Motor neuron (in vitro differentiated cells): ENCODE measurements at places on chromosomes 11 and 22. TPM values are rescaled to one million over a fixed set of nuclear protein-coding genes. Genes with fewer than 3 reads are reported as not detected.

- ATAC-seq = no peak
Measured at GRCh38 chr22:38834991-38835390, 8.8 kb downstream of the NPTXR start.

DNA sequence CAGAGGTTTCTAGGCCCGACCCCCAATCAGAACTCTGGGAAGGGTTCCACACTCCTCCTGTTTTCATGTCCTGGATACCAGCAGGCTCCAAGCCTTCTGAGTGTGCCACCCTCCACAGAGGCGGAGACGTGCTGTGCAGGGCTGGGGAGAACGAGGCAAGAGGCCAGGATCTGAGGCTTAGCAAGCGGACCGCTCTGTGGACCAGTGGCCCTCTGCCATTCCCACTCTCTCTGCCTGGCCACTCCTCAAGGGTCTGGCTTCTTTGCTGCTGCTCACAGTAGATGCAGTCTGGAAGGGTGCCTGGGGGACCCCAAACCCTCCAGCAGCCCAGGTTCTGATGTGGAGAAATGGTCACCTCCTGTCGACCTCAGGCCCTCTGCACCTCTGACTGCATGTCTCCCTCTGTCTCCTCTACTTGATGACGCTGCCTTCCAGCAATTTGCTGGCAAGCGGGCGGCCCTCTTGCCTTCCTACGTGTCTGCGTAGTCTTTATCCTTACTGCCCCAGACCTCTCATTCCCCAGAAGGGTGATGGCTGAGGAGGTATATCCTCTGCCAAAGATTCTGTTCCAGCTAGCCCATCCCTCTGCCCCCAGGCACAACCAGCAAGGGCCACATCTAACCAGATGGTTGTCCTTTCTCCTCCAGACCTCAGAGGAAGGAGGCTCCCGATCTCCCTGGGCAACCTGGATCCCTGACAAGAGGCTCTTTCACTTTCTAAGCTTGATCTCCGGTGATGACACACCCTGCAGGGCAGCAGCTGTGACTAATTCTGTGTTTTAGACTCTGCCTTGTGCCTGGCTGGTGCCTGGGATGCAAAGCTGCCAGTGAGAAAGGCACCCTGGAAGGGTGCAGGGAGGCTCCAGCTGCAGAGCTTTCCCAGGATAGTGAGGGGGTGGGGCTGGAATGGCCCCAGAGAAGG, 87.3 kb downstream of the NAT10 start:
- peak; percentile 93 for ATAC-seq

SCGB1D2 gene
- total RNA-seq = not detected in 2 replicates

CRYAB gene
- 1.2 and 1.3 TPM in 2 replicates for total RNA-seq

PANX3 gene
- total RNA-seq = not detected in 2 replicates
